T-helper 22 cell (primary cell): ENCODE measurements at places on chromosomes 11 and 22.

DNA sequence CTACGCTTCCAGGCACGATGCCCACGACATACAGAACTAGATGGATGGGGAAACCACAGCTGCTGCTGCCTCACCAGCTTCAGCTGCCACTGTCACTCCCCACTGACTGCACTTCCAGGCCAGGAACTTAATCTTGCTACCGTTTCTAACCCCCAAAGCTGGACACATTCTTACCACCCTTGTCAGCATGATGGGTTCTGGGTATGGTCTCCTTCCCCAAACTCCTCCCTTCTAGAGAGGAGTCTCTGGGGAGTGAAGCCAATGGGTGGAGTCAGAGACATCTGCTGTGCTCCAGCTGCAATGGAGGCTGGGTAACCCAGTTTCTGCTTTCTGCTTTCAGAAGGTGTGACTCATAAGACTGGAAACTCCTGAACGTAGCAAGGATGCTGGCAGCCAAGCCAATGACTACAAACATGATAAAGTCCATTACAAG, 87.0 kb upstream of the THY1 start:
- no peak for DNase-seq

DNA sequence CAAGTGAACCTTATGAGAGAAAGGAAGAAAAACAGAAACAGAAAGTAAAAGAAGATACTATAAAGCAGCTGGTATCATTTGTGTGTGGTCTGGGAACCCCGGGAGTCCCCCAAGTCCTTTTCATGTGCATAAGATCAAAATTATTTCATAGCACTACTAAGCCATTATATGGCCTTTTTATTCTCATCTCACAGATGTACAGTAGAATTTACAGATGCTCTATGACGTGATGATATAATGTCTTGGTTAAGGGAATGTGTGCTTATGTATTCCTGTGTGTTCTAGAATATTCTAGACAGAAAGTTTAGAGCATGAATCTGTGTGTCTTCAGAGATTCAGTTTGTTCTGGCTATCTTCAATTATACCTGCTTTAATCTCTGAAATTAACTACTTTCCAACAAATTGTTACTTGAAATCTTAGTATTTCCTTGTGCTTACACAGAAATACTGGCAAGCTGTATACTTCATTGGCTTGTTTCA, 8.6 kb upstream of the TPP1 start:
- no peak for DNase-seq

DNA sequence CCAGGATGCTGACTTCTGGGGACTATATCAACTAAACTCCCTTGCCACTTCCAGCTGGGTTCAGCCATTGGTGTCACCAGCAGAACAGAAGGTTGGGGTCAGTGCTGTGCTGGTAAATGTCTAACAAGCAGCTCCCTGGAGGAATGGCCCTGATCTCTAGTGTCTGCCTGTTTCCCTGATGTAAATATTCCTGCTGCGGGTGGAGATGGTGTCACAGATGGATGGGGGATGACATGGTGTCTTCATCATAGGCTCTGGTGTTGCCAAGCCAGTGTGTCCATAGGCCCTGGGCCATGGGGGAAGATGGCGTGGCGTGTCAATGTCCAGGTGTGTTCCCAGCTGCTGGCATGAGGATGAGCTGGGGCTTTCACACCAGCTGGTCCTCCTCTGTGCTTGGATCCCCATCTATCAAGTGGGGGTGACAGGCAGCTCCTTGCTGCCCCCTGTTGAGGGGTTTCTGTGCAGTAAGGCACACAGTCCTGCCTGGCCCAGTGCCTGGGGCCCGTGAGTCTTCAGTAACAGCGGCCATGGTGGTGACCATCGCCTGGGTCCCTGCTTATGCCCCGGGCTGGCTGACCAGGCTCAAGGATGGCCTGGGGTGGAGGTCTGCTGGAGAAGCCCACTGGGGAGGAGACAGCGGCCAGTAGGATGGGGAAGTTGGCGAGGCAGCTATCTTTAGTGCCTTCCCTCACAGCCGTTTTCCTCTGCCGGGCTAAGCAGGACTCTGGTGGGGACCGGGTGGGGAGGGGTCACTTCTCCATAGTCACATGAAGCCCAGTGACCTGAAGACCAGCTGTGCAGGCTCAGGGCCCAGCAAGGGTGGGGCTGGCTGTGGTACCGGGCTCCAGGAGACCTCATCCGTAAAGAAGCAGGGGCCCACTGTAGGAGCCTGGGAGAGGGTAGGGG, 12.7 kb downstream of the RPL3 start:
- DNase-seq = no peak

DNA sequence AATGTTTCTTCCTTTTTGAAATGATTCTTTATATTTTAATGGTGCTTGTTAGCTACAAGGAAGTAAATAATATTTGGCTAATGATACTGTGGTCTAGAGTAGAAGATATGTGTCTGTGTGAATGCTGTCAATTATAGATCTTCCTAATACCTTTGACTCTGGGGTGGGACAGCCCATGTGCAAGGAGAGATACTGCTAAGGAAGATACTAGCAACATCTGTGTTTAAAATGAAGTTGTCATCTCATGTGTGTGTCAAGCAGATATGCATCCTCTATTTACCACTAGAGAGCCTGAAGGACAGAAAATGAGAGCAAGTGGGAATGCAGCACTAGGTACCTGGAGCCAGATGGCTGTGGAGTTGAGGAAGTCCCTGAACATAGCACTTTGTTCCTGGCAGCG, 34.1 kb downstream of the PPME1 start:
- DNase-seq = no peak

DNA sequence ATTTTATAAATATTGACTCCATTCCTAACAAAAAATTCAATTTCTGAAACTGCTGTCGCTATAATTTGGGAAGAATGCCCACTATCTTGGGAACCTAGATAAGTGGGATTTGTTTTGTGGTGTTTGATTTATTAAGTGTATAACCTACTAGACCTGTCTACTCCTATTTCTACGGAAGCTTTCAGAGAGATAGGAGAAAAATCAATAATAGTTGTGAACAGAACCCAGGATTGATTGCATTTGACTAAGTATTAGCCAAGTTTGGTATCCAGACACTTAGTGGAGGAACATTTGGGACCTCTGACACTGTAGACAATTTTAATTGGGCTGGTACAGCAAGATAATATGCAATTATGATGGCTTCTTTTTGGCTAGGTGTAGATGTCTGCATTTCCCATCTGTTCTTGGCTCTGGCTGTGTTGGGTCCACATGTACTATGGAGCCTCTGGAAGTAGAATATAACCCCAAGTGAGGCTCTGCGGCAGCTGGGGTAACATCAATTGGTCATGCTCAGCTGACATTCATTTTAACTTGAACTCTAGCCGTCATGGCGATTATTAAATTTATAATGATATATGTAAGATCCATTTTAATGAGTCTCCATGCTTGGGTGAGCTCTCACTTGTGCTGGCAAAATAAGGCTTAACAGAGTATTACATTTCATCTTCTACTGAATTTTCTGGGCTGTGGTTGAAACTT, 111.5 kb upstream of the E2F8 start:
- DNase-seq = no peak

- DNase-seq = no peak
These were observed 4.9 kb upstream of the TMPRSS5 start for GRCh38 chr11:113710989-113711388.

DNA sequence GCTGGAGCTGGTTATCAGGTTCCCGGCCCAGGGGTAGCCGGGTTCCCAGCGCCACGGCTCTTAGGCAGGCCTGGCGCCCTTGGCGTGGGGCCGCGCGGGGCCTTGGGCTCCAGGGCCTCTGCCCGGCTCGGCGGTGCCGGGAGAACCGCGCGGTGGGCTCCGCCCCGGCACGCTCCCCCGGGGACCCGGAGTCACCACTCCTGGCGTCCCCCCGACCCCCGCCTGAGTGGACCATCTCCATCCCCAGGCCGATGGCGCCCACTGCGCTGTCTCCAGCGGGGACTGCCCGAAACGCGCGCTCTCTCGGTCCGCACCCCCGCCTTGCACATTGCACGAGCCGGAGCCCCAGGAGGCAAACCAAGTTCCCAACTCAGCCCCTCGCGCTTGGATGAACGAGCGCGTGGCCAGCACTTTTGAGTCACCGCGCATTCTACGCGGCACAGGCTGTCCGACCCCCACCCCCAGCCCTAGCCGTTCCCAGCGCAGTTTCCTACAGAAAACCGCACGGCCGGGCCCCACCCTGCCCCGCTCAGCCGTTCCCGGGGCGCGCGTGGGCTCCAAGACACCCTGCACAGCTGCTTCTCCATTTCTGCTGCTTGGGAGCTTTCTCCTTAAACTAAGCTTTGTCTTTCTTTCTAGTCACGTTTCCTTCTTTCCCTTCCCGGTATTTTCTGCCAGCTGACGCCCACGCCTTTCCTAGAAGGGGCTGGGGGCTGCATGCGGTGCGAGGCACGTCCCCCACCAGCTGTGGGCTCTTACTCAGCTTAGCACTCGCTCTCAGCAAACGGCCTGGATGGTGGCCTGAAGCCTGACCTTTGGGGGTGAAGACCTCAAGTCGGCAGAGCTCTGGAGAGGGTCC, 650 bp upstream of the CHID1 start:
- DNase-seq = no peak

GRCh38 chr11:61489833-61490721, 18.5 kb upstream of the LRRC10B start:
- DNase-seq = no peak

DNA sequence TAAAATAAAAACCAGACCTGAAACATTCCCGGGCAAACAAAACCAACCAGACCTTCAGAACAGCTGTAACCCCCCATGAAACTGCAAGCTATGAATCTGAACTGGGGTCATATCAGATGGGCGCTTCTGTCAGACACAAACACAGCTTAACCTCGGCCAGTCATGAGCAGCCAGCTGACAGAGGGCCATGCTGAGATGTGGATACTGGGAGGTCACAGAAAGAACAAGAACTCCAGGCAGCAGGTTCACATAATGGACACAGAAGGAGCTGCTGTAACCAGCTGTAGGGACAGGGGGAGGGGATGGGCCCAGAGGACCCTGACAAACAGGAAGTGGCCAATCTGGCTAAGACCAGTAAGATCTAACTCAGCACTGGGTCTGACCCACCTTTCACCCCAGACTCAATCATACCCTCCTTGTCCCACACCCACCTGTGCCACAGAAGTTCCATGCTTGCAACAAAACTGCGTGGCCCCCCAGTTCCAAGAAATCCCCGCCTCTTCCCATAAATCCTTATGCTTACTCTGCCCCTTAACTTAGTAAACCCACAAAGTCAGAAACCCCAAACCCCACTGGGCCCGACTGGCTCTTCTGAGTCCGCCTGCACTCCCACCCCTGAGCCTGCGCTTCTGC, 4.0 kb downstream of the APOL4 start:
- no peak for DNase-seq

- DNase-seq = no peak
These were observed 6.1 kb downstream of the MAP4K2 start for GRCh38 chr11:64796757-64797541.

DNA sequence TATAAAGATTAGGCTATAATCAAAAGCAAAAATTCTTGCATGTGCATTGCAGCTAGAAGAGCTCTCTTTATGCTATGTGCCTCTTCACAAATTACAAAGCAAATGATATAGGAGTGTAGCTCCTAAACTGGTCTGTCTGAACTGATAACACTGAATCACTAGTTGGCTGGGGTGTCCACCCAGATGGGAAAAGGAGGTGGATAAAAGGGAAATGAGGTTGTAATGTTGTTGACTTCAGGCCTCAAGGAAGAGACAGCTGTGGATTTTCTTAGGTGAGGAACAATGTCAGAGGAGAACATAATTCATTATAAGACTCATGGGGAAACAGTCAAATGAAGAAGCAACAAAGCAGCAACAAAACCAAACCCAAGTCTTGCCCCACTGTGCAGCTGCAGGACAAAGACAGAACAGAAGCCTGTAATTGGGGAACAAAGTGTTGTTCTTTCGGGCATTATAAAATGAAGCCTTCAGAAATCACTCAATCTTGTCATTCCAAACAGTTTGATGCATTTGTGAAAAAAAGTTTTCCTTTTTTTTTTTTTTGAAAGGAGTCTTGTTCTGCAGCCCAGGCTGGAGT, 130.1 kb upstream of the DDI1 start:
- no peak for DNase-seq

DNA sequence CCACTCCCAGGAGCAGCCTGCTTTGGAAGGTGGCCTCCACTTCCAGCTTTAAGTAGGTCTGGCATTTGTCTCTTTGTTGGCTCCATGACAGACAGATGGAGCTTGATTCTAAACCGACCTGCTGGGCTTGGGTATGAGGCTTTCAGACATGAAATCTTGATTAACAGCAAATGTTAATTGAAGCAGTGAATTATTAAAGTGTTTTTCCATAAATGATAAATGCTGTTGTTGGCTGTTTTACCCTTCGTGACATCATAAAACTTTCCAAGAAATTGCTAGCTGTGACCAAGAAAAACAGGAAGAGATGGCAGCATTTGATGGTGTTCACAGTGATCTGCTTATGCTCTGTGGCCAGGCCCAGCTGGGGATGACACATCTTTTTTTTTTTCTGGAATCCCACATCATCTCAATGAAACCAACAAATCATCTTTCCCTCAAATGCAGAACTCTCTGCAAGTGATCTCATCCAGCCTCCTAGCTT, 66.1 kb downstream of the RBMXL2 start:
- no peak for DNase-seq

GRCh38 chr11:46183819-46184218, 62.6 kb upstream of the PHF21A start:
- DNase-seq = no peak

- DNase-seq = no peak
These were observed 299.0 kb downstream of the MIAT start for GRCh38 chr22:26956371-26956770.

GRCh38 chr22:42673898-42674401, 24.8 kb upstream of the CYB5R3 start:
- DNase-seq = no peak

GRCh38 chr11:1779034-1779805, 15.5 kb upstream of the CTSD start:
- no peak for DNase-seq

DNA sequence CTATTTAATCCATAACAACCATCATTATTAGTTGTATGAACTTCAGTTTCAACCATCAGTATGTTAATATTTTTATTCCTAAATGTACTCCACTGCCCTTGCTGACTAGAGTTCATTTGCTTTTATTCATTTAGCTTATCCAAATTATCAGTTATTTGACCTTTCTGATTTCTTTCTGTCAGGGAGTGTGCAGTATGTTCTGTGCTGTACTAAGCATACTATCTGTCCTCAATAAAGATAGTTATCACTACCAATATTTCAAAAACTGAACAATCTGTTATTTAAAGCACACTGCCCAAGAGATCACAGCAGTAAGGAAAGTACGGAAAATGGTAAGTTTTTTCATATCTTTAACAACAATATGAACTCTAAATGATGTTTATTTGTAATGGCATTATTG, 8.3 kb downstream of the SLC36A4 start:
- DNase-seq = no peak

DNA sequence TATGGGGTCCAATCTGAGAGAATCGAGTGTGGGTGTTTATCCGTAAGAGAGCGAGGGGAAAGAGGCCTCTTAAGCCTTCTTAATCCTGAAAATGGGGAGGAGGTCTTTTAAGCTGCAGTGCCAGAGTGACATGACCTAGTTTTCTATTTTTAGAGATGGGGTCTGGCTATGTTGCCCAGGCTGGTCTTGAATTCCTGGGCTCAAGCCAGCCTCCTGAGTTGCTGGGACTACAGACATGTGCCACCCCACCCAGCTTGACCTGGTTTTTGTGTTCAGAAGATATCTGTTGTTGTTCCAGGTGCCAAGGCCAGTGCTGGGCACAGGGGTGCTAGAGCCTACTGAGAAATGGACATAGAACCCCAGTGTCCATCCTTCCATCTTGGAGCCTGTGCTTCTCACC, 1.4 kb downstream of the BAD start:
- no peak for DNase-seq

- no peak for DNase-seq
These were observed 11.3 kb downstream of the ARFGAP2 start for GRCh38 chr11:47165253-47165840.

GRCh38 chr11:18329196-18329870, 7.0 kb downstream of the GTF2H1 start:
- DNase-seq = no peak
